ENCODE measurements at places on chromosomes 11 and 22. TPM values are rescaled to one million over a fixed set of nuclear protein-coding genes. Genes with fewer than 3 reads are reported as not detected.

SDHAF2 gene
- total RNA-seq = 18.8 TPM

IL18 gene
- total RNA-seq = 1.9 TPM

- no peak for DNase-seq
These were observed 17.1 kb upstream of the TPH1 start for GRCh38 chr11:18063125-18063524.

MISFA gene
- total RNA-seq = 1.2 TPM

DNA sequence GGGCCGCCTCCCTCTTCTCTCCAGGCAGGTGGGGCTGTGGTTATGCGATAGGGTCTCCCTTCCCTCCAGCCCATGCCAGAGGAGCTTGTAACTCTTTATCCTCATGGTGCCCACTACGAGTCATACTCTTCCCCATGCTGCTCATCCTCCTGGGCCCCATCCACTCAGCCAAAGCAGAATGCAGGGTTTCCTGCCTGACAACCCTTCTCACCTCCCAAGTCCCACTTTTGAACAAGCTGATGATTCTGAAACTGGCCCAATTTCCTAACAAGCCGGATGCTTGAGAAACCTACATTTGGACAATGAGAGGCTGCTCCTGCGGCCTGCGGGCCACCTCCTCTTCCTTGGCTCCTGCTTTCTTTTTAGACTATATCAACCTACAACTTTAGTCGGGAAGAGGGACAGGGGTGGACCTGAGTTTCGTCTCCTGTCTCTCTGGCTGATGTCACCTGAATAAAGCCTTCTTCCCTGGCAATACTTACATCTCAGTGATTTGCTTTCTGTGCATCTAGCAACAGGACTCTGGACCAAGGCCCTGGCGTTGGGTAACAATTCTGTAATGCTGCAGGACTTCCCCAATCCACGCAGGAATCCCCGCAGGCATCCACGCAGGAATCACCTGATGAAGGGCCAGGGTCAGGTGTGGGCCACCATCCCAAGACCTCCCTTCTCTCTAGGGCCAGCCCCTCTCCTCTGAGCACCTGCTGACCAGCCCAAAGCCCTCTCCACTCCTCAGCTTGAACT, 1.5 kb upstream of the NDUFS8 start:
- DNase-seq = no peak

GRCh38 chr11:11108026-11108425, 245.0 kb downstream of the CSNK2A3 start:
- DNase-seq = no peak

GRCh38 chr11:92707173-92707619, 262.3 kb upstream of the MTNR1B start:
- DNase-seq = no peak

GRCh38 chr11:128624269-128625175, 37.2 kb upstream of the ETS1 start:
- DNase-seq = peak; percentile 86

ACRV1 gene
- total RNA-seq = not detected

- no peak for DNase-seq
These were observed 80.8 kb upstream of the NNMT start for GRCh38 chr11:114215428-114215827.

DNA sequence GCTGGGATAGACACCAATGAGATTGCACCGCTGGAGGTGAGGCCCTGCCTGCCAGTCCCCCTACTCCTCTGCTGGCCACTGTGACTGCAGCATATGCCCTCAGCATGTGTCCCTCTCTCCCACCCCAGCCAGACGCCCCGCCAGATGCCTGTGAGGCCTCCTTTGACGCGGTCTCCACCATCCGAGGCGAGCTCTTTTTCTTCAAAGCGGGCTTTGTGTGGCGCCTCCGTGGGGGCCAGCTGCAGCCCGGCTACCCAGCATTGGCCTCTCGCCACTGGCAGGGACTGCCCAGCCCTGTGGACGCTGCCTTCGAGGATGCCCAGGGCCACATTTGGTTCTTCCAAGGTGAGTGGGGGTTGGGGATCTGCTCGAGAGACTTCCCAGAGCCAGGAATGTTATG, 5.7 kb upstream of the SMARCB1 start:
- no peak for DNase-seq

DNA sequence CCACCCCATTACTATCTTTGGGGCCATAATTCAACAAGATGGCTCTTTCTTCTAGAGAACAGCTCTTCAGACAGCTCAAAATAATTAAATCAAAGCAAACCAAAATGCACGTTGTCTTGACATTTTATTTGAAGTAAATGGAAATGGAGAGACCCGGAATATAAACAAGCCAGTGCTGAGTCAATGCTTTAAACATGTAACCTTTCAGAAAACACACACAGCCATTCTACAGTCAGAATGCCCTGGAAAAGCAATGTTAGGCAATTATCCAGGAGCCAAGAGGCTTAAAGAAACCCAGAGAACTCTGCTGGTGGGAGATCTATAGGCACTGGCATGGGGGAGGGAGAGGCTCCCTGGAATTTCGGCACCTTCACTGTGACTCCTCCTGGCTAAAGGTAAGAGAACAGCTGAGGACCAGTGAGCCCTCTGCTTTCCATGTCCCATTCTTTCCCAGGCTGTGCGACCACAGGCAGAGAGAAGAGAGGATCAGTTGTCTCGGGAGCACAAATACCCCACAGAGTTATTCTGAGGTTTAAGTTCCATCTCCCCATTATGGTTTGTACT, 254.0 kb upstream of the CCDC90B start:
- DNase-seq = no peak

DNA sequence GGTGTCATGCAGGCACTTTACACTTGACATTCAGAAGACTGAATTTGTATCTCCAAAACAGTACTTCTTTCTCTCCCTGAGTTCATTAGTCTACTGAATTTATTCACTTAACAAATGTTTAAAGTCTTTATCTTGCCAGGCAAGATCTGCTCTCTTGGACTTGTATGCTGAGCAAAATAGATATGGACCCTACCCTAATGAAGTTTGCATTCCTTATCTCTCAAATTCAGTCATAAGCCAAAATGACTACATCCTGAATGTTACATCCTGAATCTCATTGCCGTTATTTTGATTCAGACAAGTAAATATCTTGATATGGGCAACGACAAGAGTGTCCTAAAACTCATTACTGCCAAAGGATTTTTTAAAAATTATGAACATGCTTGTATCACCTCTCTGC, 29.7 kb downstream of the FAR1 start:
- no peak for DNase-seq

MTFP1 gene
- 6.3 TPM for total RNA-seq

CPT1A gene
- 56.6 TPM for total RNA-seq

All from left lobe of liver (tissue), 2 donors.